ENCODE measurements at places on chromosomes 3 and 15. TPM values are rescaled to one million over a fixed set of nuclear protein-coding genes. Genes with fewer than 3 reads are reported as not detected.

- H3K4me3 ChIP-seq: no peak overlapping the region
- peak overlapping the region; percentile 68 for H3K27ac ChIP-seq
- H3K27me3 ChIP-seq: no peaks in the 10 kb centered on the region
- H3K4me1 ChIP-seq: peaks cover 83% of the 10 kb centered on the region
Observed at GRCh38 chr3:71430941-71431552, 152.5 kb downstream of the FOXP1 start.

DNA sequence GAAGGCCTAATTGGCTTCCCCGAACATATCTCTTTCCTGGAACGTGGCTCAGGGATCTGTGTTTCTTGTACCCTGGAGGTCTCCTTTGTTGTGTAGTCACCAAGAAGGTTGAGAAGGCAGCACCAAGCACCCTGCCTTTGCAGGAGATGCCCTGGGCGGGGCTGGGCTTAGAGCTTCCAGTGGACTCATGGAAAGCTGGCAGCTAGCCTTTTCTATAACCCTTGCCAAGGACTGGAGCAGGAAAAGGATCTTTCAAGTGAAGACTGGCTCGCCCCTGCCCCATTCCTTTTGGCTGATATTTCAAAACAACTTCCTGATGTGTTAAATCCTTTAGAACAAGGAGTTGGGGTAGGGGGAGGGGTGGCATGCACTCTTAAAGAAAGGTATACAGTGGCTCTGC, 58.9 kb upstream of the EPHA6 start:
- H3K4me1 ChIP-seq: no peaks in the 10 kb centered on the region
- no peak overlapping the region for H3K27ac ChIP-seq

- DNase-seq: peak; percentile 8
- peaks cover 47% of the 10 kb centered on the region for H3K4me1 ChIP-seq
- no peak overlapping the region for H3K27ac ChIP-seq
Observed at GRCh38 chr3:128311441-128311844, 155.2 kb downstream of the DNAJB8 start.

- H3K27me3 ChIP-seq: no peaks in the 10 kb centered on the region
- H3K4me1 ChIP-seq: no peaks in the 10 kb centered on the region
- H3K36me3 ChIP-seq: no peaks in the 10 kb centered on the region
- no peak for DNase-seq
- no peak overlapping the region for H3K4me3 ChIP-seq
Observed at GRCh38 chr15:25345943-25346342, 92.9 kb downstream of the UBE3A start.

GRCh38 chr15:85624291-85624801, 170.4 kb downstream of the KLHL25 start:
- H3K27ac ChIP-seq: no peak overlapping the region
- peaks cover 59% of the 10 kb centered on the region for H3K4me1 ChIP-seq
- H3K27me3 ChIP-seq: no peaks in the 10 kb centered on the region
- peak overlapping the region; percentile 17 for H3K4me3 ChIP-seq
- no peaks in the 10 kb centered on the region for H3K36me3 ChIP-seq

The SLC6A20 gene
- not detected for total RNA-seq
